ENCODE measurements at places on chromosomes 16 and 17.

- no peak for DNase-seq
Measured at GRCh38 chr17:76193591-76193990, 46.7 kb downstream of the RNF157 start.

DNA sequence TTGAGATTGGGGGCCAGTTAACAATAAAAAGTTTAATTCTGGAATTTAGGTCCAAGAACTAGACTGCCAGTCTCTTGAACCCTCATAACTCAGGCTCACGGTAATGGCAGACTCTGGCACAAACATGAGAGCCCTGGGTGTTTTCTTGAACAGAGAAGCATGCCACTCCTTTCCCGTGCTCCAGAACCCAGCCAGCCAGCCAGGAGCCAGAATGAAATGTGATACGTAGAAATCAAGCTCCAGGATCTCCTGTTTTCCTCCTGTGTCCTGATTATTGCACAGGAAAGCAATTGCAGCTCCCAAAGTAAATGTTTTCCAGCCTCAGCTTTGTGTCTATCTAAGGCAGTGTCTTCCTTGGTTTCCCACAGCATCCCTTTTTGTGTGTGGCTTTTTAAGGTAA lies 46.2 kb upstream of the NOL11 start:
- DNase-seq, result no peak

GRCh38 chr17:58331815-58332777 lies 3.5 kb upstream of the TSPOAP1 start:
- DNase-seq, result peak; percentile 72

GRCh38 chr16:65280845-65281512 lies 159.1 kb upstream of the CDH11 start:
- no peak for DNase-seq

DNA sequence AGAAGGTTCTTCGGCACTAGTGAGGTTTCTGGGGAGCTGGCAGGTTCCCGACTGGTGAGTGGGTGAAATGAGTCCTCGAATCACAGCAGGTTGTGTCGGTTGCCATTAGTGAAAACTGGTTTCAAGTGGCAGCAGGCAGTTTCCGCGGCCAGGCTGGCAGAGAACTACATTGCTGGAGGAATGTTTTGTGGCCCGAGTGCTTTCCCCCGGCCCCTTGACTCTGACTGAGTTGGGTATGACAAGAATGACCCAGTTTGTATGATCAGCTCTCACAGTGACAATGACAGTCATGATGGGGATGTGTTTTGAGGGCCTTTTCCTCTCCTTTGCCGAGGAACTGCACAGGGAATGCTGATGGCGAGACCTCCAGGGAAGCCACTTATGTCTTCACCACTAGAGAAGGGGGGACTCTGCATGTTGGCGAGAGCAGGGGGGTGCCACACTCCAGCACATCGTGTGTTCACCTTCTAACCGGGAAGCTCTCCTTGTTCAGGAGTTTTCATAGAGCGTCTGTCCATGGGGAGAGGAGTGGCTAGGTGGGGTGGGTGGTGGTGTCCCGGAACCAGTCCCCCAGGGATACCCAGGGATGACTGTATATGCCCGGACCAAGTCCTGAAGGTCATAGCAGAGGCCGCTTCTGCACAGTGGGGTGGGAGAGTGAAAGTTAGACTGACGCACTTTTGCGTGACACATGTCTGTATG lies 206.0 kb upstream of the CHMP6 start:
- DNase-seq, result no peak

DNA sequence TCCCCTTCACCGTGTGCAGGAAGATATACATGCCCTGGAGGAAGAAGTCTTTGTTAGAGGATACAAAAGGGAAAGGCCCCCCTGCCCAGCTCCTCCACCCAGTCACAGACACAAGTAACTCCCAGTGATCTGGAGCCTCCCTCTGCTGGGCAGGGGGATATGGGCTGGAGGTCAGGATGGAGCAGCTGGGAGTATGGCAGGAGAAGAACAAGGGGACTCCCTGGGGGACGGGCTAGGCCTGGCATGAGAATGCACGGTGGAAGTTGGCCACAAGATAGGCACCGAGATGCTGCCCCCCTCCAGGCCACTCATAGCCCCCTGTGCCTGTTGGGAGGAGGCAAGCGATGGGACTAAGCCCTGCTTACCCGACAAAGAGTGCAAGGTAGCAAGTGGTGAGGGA lies 4.2 kb downstream of the ORMDL3 start:
- no peak for DNase-seq

DNA sequence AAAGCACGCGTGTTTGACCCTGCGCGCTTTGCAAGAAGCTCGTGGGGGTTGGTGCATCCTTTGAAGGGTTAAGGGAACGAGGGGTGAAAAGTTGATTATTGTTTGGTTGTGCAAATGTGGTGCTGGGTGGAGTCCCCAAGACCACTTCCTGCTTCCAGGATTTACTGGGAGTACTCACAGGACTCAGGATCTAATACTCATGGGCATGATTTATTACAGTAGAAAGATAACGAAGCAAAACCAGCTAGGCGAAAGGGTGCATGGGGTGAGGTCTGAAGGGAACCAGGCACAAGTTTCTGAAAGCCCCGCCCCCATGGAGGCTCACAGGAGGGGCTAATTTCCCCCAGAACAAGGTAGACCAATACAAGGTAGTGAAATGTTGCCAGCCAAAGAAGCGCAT lies 58.8 kb downstream of the RPTOR start:
- DNase-seq, result no peak

- DNase-seq, result no peak
Measured at GRCh38 chr17:50462446-50462845, 6.2 kb downstream of the CHAD start.

DNA sequence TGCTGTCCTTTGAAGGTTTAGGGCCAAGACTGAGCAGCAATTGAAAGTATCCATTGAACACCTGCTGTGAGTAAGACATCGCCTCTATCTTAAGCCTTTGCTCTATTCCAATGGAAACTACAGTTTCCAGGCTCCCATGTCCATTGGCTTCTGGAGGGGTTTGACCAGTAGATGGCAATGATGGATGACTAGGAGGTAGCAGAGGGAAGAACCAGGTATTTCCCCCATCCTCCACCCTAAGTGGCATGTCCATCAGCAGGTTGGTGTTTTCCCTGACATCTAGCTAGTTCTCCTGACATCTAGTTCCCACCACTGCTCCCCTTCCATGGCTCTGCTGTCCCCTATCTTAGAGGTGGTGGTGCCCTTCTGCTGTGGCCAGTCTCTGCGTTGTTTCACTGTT lies 58.7 kb downstream of the CENPV start:
- no peak for DNase-seq

- DNase-seq, result no peak
Measured at GRCh38 chr17:55730808-55731207, 8.1 kb upstream of the TMEM100 start.

DNA sequence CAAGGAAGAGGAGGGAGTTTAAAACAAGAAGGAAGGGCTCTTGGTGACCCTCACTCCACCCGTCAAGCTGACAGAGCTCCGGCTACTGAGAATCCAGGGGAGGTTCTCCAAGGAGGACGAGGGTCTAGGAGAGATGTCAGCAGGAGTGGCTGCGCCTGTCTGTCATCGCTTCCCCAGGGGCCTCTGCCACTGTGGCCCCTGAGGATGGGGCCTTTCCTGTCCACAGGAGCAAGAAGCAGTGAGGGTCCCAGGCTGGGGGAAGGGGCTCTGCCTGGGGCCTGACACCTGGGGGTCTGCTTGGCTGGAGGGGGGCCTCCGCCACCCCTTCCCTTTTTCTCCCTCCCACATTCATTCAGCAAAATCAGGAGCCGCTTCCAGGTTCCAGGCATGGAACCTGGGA lies 66.5 kb upstream of the TNRC6C start:
- no peak for DNase-seq

GRCh38 chr17:17119106-17119505 lies 76.8 kb downstream of the MPRIP start:
- no peak for DNase-seq

DNA sequence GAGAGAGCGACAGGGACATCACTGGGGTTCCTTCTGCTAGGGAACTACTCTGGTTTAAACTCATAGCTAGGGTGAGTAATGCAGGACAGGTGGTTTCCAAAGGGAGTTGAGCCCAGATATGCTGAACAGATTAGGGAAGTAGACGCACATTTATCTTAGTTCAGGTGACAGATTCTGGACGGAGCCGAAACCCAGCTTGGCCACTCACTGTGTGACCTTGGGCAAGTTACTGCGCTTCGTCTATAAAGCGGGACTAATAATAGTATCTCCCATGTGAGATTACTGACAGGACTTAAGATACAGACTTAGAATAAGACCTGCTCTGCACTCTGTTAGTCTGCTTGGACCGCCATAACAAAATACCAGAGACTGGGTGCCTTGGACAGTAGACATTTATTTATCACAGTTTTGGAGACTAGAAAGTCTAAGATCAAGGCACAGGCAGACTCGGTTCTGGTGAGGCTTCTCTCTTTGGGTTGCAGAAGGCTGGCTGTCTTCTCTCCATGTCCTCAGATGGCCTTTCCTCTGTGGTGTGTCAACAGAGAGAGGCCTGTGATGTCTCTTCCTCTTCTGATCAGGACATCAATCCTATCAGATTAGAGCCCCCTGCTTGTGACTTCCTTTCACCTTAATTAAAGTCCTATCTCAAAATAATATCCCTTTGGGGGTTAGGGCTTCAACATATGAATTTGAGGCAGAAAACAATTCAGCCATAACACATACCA lies 12.1 kb downstream of the SCNN1G start:
- no peak for DNase-seq

GRCh38 chr16:31480851-31481536 lies 1.9 kb upstream of the SLC5A2 start:
- DNase-seq, result no peak

DNA sequence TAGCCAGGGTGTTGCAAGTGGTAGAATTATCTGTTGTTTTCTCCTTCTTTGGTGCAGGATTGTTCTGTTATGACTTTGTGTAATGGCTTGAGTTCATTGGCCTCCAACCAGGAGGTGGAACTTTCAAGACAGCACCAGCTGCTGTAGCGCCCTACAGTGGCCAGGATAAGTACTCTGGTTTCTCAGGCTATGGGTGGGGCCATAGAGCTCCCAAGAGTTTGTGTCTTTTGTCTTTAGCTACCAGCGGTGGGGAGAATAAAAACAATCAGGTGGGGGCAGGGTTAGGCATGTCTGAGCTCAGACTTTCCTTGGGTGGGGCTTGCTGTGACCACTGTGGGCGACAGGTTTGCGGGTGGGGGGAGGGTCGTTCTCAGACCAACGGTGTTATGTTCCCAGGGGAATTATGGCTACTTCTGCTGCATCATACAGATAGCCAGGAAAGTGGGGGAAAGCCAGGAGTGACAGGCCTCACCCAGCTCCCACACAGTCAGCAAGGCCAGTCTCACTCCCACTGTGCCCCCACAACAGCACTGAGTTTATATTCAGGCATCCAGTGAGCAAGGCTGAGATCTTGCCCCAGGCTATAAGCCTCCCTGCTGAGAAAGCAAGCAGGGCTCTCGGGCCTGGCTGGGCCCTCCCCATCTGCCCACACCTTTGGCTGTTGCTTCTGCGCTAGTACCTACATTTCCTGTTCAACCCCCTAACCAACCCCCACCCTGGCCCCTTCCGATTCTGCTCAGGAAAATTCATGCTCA lies 15.4 kb downstream of the ABCA10 start:
- DNase-seq, result no peak

DNA sequence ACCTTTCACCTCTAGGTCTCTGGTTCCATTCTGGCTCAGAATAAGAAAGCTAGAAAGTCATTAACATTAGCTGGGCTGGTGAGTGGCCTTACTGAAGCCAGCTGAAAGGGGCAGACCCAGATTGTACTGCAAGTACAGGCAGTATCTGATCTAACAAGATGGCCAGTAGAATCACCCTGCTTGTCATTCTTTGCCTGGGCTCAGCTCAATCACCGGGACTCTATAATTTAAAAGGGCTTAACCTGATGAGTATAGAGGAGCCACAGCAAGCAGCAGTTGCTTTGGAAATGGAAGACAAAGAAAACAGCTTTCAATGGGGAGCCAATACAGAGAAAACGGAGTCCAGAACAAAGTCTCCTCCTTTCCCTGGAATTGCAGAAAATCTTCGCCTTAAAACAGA lies 13.6 kb downstream of the CDH8 start:
- DNase-seq, result no peak

- DNase-seq, result no peak
Measured at GRCh38 chr17:50020841-50021599, 26.0 kb upstream of the DLX3 start.

DNA sequence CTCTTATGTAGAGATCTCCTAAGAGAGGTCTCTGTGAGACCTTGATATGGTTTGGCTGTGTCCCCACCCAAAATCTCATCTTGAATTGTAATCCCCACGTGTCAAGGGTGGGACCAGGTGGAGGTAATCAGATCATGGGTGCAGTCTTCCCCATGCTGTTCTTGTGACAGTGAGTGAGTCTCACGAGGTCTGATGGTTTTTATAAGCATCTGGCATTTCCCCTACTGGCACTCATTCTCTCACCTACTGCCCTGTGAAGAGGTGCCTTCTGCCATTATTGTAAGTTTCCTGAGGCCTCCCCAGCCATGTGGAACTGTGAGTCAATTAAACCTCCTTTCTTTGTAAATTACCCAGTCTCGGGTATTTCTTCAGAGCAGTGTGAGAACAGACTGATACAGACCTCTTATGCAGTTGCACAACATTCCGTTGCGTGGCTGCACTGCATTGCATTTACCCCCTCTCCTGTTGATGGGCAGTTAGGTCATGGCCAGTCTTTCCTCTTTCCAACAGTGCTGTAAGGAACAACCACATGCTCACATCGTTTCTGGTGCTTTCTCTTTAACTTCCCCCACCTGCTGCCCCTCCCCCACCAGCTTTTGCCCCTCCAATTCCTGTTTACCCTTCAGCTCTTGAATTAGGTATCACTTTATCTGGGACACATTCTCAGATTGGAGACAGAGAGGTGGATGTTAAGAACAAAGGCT lies 43.6 kb upstream of the MED9 start:
- no peak for DNase-seq

DNA sequence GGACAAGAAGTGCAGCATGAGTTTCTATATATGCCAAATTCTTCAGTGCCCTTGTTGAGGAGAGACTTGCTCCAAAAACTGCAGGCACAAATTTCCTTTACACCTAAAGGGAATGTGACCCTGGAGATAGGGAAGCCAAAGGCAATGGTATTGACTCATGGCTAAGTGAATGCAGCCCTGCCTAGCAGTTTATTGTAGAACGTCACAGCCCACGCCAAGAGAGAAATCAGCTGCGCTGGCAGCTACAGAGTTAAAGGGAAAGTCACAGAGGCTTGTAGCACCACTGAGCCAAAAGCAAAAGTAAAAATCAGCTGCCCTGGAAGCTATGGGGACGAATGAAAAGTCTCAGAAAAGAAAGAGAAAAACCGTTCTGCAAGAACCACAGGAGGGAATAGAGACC lies 10.1 kb downstream of the POLR3K start:
- no peak for DNase-seq

DNA sequence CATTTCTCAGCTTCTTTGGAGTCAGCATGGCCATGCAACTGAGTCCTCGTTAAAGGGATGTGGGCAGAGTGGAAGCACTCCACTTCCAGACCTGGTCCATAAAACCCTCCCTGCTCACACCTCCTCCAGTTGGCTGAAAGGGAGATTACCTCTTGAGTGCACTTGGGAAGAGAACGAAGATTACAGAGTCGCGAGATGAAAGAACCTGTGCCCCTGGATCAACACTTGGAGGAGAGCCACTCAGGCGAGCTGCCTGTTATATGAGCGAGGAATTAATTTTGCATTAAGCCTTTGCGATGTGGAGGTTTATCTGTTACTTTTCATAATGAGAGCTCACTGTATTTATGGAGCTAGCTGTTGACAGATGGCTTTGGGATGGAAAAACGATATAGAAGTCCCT lies 147.9 kb downstream of the MAF start:
- no peak for DNase-seq

GRCh38 chr17:55158439-55158838 lies 106.3 kb upstream of the HLF start:
- DNase-seq, result no peak
